ENCODE measurements at places on chromosomes 5 and 9.

- DNase-seq: no peak
- no peak overlapping the region for H3K27ac ChIP-seq
- H3K27me3 ChIP-seq: no peaks in the 10 kb centered on the region
- no peak overlapping the region for H3K4me3 ChIP-seq
- H3K36me3 ChIP-seq: no peaks in the 10 kb centered on the region
- H3K4me1 ChIP-seq: peaks cover 16% of the 10 kb centered on the region
Measured at GRCh38 chr5:153704110-153704509, 213.6 kb downstream of the GRIA1 start.

- H3K27ac ChIP-seq: no peak overlapping the region
- H3K4me1 ChIP-seq: peaks cover 26% of the 10 kb centered on the region
- no peak overlapping the region for H3K4me3 ChIP-seq
- H3K36me3 ChIP-seq: no peaks in the 10 kb centered on the region
- no peaks in the 10 kb centered on the region for H3K27me3 ChIP-seq
Measured at GRCh38 chr9:129377931-129378661, 200.0 kb upstream of the IER5L start.

- H3K27ac ChIP-seq: no peak overlapping the region
- H3K27me3 ChIP-seq: no peaks in the 10 kb centered on the region
- no peak overlapping the region for H3K4me3 ChIP-seq
- peaks cover 7% of the 10 kb centered on the region for H3K4me1 ChIP-seq
Measured at GRCh38 chr5:109597893-109598292, 91.8 kb upstream of the MAN2A1 start.

DNA sequence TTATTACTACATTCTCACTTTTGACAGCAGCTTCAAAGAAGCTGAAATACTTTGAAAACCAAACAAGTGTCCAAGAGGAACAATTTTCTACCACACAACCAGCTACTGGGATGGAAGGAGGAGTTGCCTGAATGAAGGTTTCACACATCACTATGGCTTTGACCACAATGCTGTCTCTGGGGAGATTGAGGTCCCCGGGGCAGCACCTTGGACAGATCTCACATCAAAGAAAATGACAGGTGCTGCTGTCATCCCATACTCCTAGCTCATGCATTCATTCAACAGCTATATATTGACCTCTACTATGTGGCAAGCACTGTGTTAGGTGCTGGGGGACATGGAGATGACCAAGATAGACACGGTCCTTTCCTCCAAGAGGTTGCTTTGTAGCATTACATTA is 233.2 kb upstream of the RASEF start:
- no peak overlapping the region for H3K27ac ChIP-seq
- no peak for DNase-seq
- no peaks in the 10 kb centered on the region for H3K36me3 ChIP-seq
- no peak overlapping the region for H3K4me3 ChIP-seq

GRCh38 chr5:132183723-132184122 is 43.9 kb downstream of the P4HA2 start:
- no peak for DNase-seq
- H3K36me3 ChIP-seq: no peaks in the 10 kb centered on the region
- H3K4me1 ChIP-seq: peaks cover 20% of the 10 kb centered on the region
- no peak overlapping the region for H3K4me3 ChIP-seq
- no peak overlapping the region for H3K27ac ChIP-seq
- H3K27me3 ChIP-seq: no peaks in the 10 kb centered on the region

GRCh38 chr5:73838901-73839300 is 212.9 kb downstream of the ARHGEF28 start:
- no peak overlapping the region for H3K27ac ChIP-seq
- DNase-seq: no peak
- no peaks in the 10 kb centered on the region for H3K36me3 ChIP-seq
- no peaks in the 10 kb centered on the region for H3K4me1 ChIP-seq
- H3K27me3 ChIP-seq: no peaks in the 10 kb centered on the region

DNA sequence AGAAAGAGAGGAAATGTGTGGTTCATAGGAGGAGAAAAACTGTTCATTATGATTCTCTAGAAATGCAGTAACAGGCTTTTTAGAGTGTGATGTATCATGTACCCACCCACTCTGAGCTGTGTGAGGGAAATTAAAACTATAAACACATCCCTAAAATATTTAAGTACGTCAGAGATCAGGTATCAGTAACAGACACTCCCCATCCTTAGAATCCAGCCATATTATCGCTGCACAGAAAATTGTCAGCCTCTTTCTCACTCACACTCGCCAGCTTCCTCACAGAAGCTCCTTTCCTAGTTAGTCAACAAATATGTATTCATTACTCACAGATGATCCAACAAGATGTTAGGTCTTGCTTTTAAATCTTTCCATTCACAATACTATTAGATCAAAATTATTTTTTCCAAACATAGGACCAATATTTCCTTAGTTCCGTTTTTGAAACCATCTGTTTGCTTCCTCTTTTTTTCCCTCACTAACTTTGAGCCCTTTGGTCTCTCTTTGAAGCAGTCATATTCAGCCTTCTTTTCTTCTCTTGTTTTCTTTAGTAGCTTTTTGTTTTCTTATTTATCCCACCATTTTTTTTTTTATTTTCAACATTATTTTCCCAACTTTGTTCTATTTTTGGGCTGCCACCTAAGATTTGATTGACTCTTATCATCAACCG is 13.6 kb upstream of the MAST4 start:
- H3K36me3 ChIP-seq: no peaks in the 10 kb centered on the region
- no peak for DNase-seq
- peaks cover under 1% of the 10 kb centered on the region for H3K4me1 ChIP-seq
- H3K27me3 ChIP-seq: peaks cover 3% of the 10 kb centered on the region
- H3K4me3 ChIP-seq: no peak overlapping the region
- H3K27ac ChIP-seq: no peak overlapping the region

DNA sequence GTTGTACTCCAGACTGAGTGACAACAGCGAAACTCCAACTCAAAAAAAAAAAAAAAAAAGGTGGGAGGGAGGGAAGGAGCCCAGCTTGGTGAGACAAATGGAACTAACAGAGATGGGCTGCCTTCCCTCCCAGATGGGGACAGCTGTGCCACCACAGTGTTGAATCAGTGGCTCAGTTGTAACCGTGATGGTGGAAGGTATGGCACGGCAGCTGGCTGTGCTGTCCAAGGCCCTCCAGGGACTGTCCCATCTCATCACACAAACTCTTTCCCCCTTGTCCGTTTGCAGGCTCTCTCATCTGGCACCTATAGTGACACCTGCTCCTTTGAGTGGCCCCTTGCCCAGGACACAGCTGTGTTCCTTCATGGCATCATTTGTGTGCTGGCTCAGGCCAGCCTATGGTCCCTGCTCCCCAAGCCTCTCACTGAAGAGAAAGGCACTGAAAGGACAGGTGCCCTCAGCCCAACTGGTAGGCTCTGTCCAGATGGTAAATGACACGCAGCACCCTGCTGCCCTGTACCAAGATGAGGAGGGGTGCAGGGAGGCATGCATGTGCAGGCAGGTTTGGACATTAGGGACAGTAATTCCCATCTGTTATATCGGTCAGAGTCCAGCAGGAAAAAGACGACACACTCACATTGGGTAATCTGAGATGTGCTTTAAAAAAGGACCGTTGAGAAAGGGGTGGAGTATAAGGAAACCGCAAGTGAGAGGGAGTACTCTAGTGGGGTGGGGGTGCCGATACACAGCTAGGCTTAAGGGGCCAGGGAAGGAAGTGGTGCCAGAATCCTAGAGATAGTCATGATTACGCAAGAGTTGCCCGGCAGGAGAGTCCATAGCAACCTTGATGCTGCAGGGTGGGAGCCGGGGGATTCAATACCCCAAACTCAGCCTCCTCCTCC is 4.3 kb downstream of the SMIM33 start:
- no peak for DNase-seq
- no peaks in the 10 kb centered on the region for H3K36me3 ChIP-seq
- no peak overlapping the region for H3K4me3 ChIP-seq
- peaks cover 29% of the 10 kb centered on the region for H3K4me1 ChIP-seq
- H3K27me3 ChIP-seq: peaks cover 4% of the 10 kb centered on the region
- 0 out of 2 replicates have a peak overlapping the region, but pooled peaks have one; percentile 4 for H3K27ac ChIP-seq

DNA sequence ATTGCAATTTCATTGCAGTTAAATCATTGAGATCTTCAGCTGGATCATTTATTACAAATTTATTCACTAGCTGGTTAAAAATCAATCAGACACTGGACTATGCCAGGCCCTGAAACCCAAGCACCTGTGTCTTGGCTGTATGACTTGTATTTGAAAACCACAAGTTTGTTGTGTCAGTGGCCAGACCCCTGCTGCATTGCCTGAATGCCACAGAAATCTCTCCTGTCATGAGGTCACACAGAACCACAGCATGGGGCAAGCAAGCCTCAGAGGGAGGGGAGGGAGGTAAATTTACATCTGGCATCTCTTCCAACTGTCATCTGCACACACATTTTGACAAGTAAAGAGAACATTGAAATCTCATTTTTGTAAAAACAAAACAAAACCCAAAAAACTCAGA is 90.0 kb downstream of the ARRDC3 start:
- peak overlapping the region; percentile 63 for H3K27ac ChIP-seq
- H3K4me3 ChIP-seq: no peak overlapping the region
- H3K4me1 ChIP-seq: peaks cover 18% of the 10 kb centered on the region
- no peaks in the 10 kb centered on the region for H3K36me3 ChIP-seq
- H3K27me3 ChIP-seq: no peaks in the 10 kb centered on the region

- peaks cover 9% of the 10 kb centered on the region for H3K36me3 ChIP-seq
- H3K4me3 ChIP-seq: no peak overlapping the region
- no peak overlapping the region for H3K27ac ChIP-seq
- no peaks in the 10 kb centered on the region for H3K4me1 ChIP-seq
Measured at GRCh38 chr5:32690153-32690552, 21.0 kb upstream of the NPR3 start.

DNA sequence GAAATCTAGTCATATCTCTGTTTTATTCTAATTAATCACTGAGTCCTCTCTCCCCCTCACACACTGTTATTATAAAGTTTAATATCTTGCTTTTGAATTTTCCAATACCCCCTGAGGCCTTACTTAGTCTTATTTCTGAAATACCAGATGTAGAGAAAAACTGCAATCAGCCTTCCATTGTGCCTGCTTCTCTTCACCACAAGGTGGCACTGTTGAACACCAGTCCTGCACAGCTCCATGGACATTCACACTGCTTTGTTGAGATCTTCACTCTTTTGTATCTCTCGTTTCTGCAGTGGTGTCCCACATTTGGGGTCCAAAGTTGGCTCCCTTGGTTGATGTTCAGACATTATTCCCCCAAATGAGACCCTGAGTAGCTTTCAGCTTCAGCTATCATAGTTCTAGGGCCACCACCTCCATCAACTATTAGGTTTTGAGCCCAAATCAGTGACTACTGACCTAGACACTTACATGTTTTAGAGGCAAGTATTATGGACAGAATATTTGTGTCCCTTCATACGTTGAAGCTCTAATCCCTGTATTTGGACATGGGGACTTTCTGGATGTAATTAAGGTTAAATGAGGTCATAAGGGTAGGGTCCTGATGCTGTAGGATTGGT is 24.3 kb downstream of the BOD1 start:
- peaks cover 54% of the 10 kb centered on the region for H3K36me3 ChIP-seq
- DNase-seq: no peak
- H3K27ac ChIP-seq: no peak overlapping the region
- no peak overlapping the region for H3K4me3 ChIP-seq
- H3K4me1 ChIP-seq: no peaks in the 10 kb centered on the region

- H3K4me3 ChIP-seq: no peak overlapping the region
- no peak overlapping the region for H3K27ac ChIP-seq
- H3K36me3 ChIP-seq: peaks cover 10% of the 10 kb centered on the region
- DNase-seq: no peak
- peaks cover 49% of the 10 kb centered on the region for H3K27me3 ChIP-seq
Measured at GRCh38 chr9:121984726-121985402, 108.2 kb downstream of the TTLL11 start.

GRCh38 chr9:83972286-83972685 is 7.7 kb downstream of the HNRNPK start:
- DNase-seq: no peak
- no peaks in the 10 kb centered on the region for H3K27me3 ChIP-seq
- peaks cover 96% of the 10 kb centered on the region for H3K36me3 ChIP-seq

- H3K4me3 ChIP-seq: no peak overlapping the region
- peaks cover 9% of the 10 kb centered on the region for H3K36me3 ChIP-seq
- DNase-seq: no peak
- no peak overlapping the region for H3K27ac ChIP-seq
- H3K27me3 ChIP-seq: peaks cover 6% of the 10 kb centered on the region
Measured at GRCh38 chr5:65172486-65173129, 309.1 kb downstream of the ADAMTS6 start.

- no peak overlapping the region for H3K27ac ChIP-seq
- no peaks in the 10 kb centered on the region for H3K27me3 ChIP-seq
- no peak overlapping the region for H3K4me3 ChIP-seq
Measured at GRCh38 chr5:180914646-180915045, 15.7 kb downstream of the BTNL8 start.

GRCh38 chr9:117926031-117926658 is 221.9 kb downstream of the TLR4 start:
- DNase-seq: no peak
- no peak overlapping the region for H3K27ac ChIP-seq
- H3K4me3 ChIP-seq: no peak overlapping the region
- no peaks in the 10 kb centered on the region for H3K27me3 ChIP-seq
- no peaks in the 10 kb centered on the region for H3K36me3 ChIP-seq

- no peak overlapping the region for H3K4me3 ChIP-seq
- no peaks in the 10 kb centered on the region for H3K27me3 ChIP-seq
- no peaks in the 10 kb centered on the region for H3K36me3 ChIP-seq
- no peak for DNase-seq
Measured at GRCh38 chr5:115496936-115497576, 47.5 kb downstream of the FEM1C start.

GRCh38 chr5:42984307-42984706 is 55.8 kb downstream of the ANXA2R start:
- H3K27ac ChIP-seq: no peak overlapping the region
- no peak for DNase-seq
- H3K36me3 ChIP-seq: peaks cover 10% of the 10 kb centered on the region
- H3K27me3 ChIP-seq: peaks cover 22% of the 10 kb centered on the region
- H3K4me3 ChIP-seq: no peak overlapping the region
- no peaks in the 10 kb centered on the region for H3K4me1 ChIP-seq

- DNase-seq: no peak
- H3K36me3 ChIP-seq: peaks cover 51% of the 10 kb centered on the region
- peaks cover 3% of the 10 kb centered on the region for H3K27me3 ChIP-seq
- H3K4me1 ChIP-seq: peaks cover 34% of the 10 kb centered on the region
- H3K4me3 ChIP-seq: no peak overlapping the region
Measured at GRCh38 chr5:68918306-68918705, 175.5 kb upstream of the SLC30A5 start.

- H3K4me1 ChIP-seq: no peaks in the 10 kb centered on the region
- no peak for DNase-seq
- H3K36me3 ChIP-seq: peaks cover 31% of the 10 kb centered on the region
- no peak overlapping the region for H3K27ac ChIP-seq
- no peaks in the 10 kb centered on the region for H3K27me3 ChIP-seq
Measured at GRCh38 chr9:23145467-23145866, 680.6 kb downstream of the ELAVL2 start.

GRCh38 chr5:1278656-1279442 is 16.0 kb downstream of the TERT start:
- H3K36me3 ChIP-seq: peaks cover 22% of the 10 kb centered on the region
- no peak overlapping the region for H3K4me3 ChIP-seq
- no peak overlapping the region for H3K27ac ChIP-seq
- DNase-seq: no peak
- H3K27me3 ChIP-seq: no peaks in the 10 kb centered on the region
- no peaks in the 10 kb centered on the region for H3K4me1 ChIP-seq

Data from WTC11 (cell line).